Cortex of kidney (tissue), 1 donor: ENCODE measurements at places on chromosomes 16 and 17.

DNA sequence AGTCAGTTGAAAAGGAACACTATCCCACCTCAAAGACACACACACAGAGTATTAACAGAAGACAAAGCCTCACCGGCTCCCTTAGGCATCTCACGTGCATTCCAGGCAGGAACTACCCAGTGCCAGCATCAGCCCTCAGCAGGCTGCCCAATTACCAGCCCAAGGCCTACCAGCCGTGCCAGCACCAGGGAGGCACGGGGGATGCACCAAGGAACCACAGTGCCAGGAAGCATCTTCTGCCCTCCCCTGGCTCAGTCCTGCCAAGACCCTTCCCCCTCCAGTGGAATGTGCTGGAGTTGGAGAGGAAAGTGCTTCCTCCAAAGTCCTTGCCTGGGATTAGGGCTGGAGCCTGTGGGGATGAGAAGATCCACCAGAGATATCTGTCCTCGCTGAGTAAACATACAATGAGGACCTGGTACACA, 11.0 kb upstream of the KRT19 start:
- DNase-seq: no peak

GRCh38 chr16:89864527-89864820, 8.9 kb upstream of the TCF25 start:
- no peak for DNase-seq

- DNase-seq: no peak
Observed at GRCh38 chr16:76118344-76118743, 158.9 kb upstream of the CNTNAP4 start.

DNA sequence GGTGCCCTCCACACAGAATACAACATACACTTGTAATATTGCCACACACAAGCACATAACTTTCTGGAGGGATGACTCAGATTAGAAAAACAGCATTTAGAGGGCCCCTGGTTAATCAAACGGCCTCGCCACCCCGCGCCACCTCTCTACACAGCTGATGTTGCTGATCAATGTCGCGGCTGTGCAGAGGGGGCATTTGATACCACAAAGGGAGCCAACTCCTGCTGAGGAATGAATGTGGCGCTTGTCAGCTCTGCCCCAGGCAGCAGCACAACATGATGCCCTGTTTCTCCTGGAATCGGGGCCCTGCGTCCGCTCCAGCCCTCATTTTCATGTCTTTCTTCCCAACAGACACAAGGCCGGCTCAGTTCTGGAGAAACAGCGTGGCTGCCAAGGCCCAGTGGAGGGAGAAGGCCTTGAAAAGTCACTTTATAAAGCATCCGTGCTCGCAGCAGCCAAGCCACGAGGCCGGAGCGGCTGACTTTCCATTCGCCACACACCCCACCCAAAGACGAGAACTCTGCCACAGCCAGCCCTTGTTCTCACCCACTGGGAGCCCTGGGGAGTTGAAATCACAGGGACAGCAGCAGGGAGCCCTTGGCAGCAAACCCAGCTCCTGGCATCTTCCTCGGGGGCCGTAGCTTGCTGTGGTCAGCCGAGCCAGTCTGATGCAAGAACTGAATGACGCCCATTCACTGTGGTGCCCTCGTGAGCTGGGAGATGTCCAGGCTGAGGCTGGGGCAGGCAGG, 65.6 kb downstream of the XYLT1 start:
- no peak for DNase-seq

DNA sequence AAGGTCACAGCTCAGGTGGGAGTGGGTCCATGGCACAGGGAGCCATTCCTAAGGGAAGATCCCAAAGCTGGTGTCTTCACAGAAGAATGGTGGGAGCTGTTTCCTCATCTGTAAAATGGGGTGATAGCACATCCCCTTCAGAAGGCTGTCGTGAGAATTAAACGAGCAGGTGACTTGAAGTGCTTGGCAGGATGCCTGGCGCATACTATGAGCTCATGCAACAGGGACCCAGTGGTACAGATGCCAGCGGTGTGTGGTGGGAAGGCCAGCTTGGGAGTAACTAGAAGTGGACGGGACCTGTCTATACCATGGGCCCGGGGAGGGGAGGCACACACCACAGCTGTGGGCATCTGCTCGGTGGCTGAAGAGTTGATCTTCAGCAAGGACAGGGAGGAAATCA, 189.3 kb upstream of the TNRC6C start:
- no peak for DNase-seq

DNA sequence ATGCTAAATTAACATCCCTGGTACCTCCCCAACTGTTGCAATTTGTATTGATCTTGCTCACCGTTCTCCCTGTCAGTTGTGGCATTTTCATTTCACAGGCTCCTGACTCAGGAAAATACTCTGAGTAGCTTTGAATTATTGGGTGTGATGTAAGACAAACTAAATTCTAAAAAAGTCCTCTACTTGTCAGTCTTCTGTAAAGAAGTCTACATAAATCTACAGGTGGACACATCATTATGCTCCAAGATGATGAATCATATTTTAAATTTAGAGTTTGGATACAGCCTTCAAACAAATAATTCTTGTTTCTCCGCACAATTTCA, 47.2 kb downstream of the MARCHF10 start:
- no peak for DNase-seq

GRCh38 chr17:79878329-79878947, 39.2 kb upstream of the CBX4 start:
- DNase-seq: no peak

DNA sequence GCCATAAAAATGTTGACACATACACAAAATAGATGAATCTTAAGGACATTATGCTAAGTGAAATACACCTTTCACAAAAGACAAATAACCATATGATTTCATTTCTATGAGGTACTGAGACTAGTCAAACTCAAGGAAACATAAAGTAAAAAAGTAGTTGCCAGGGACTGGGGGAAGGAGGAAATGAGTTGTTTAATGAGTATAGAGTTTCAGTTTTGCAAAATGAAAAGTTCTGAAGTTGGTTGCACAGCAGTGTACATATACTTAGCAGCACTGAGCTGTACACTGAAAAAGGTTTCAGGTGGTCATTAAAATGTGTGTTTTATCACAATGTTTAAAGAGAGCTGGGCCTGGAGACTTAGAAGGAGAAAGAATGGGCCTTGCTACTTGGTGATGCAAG, 4.7 kb upstream of the SLC13A2 start:
- no peak for DNase-seq

- DNase-seq: no peak
Observed at GRCh38 chr17:45223539-45224528, 2.1 kb downstream of the FMNL1 start.

GRCh38 chr17:69764146-69764545, 310.9 kb upstream of the KCNJ16 start:
- no peak for DNase-seq

GRCh38 chr17:70313086-70313852, 143.9 kb downstream of the KCNJ2 start:
- DNase-seq: no peak

GRCh38 chr16:3607161-3607560, 4.2 kb downstream of the SLX4 start:
- no peak for DNase-seq

GRCh38 chr16:61763991-61764390, 272.2 kb downstream of the CDH8 start:
- no peak for DNase-seq

DNA sequence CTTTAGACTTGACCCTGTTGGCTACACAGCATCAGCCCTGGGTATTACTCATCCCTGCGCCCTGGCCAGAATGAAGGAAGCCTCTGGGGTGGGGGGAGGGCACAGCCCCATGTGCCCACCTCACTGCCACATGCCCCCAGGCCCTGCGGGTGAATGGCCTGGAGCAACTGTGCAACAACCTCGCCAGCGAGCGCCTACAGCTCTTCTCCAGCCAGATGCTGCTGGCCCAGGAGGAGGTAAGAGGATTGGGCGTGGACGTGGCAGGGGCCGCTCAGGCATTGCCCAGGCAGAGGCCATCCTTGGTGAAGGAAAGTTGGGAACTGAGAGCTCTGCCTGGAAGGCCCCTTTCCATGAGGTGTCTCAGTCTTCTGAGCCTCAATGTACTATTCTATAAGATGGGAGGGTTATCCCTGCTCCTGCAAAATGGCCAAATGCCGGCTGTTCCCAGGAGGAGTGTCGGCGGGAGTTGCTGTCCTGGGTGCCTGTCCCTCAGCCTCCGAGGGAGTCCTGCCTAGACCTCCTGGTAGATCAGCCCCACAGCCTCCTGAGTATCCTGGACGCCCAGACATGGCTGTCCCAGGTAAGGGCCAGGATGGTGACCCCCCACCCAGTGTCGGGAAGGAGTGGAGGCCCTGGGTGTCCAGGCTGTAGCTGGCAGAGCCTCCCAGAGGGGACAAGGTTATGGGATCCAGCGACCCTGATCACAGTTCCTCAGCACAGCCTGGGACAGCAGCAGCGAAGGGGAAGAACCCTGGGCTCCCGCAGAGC, 8.9 kb downstream of the MYO15B start:
- DNase-seq: no peak

DNA sequence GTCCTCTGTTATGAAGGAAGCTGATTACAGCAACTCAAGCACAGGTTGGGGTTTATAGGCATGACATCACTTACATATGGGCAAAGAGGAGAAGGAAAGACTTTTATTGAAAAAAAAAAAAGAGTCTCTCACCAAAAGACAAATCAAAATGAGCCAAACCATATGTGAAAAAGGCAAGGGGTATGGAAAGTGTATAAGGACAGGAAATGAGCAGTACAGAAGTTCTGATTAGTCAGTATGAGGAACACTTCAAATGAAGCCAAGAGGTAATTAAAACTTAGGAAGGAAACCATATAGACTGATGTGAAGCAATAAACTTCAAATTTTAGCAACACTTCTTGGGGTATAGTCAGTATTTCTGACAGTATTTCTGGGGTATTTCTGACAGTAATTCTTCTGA, 1372.6 kb downstream of the CDH11 start:
- DNase-seq: no peak

DNA sequence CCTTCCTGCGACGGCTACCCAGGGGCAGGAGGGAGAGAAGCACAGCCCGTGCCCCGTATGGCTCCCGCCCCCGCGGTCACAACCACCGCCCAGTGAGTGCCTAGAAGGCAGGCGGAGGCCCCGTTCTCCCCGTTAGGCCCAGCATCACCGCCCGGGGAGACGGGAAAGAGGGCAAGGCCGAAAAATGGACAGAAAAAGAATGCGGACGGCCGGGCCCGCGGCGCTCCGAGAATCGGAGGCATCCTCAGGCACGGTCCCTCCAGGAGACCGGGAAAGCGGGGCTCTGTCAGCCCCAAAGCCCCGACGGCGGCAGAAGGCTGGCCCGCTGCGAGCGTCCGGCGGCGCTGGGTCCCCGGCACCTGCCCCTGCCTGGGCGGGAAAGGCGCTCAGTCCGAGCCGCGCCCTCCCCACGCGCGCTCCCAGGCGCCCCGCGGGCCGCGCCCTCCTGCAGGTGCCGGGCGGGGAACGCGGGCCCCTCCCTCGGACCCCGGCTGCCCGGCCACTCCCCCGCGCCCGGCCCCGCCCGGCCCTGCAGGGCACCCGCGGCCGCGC, 407 bp downstream of the MCRIP1 start:
- DNase-seq: no peak

GRCh38 chr17:42441371-42442195, 17.1 kb upstream of the ATP6V0A1 start:
- DNase-seq: no peak

GRCh38 chr17:65913326-65913850, 278.5 kb downstream of the CEP112 start:
- DNase-seq: no peak

GRCh38 chr17:38984666-38985065, 17.5 kb upstream of the FBXO47 start:
- DNase-seq: no peak

DNA sequence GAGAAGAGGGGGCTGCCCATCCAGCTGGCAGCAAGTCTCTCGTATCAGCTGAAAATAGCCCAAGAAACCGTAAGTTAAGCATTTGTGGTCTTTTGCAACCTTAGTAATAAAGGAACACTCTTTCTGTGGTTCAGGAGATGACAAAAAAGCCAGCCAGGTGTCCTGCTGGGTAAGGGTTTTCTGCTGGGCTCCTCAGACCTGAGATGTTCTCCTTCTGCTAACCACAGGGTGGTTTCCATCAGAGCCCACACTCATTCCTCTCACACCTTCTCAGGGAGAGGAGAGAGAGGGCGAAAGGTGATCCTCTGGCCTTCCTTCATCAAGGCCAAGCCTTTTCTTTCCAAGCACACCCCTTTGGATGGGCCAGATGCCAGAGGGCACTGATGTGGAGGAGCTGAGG, 70.7 kb downstream of the TEX14 start:
- DNase-seq: no peak

DNA sequence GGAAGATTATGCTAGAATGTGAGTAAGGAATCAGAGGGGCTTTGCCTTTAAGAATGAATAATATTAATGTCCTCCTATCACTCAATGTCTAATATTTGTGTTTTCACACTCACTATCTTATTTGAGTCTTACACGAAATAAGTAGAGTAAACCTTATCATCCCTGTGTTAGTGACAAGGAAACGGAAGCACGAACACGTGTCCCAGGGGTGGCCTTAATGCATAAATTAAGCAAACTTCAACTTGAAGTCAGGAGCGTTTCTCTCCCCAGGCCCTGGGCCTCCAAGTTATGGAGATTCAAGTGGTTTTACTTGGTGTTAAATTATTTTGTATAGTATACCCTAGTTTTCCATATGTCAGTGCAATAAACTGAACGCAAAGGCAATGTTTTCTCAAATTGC, 96.0 kb downstream of the WDR59 start:
- DNase-seq: no peak

DNA sequence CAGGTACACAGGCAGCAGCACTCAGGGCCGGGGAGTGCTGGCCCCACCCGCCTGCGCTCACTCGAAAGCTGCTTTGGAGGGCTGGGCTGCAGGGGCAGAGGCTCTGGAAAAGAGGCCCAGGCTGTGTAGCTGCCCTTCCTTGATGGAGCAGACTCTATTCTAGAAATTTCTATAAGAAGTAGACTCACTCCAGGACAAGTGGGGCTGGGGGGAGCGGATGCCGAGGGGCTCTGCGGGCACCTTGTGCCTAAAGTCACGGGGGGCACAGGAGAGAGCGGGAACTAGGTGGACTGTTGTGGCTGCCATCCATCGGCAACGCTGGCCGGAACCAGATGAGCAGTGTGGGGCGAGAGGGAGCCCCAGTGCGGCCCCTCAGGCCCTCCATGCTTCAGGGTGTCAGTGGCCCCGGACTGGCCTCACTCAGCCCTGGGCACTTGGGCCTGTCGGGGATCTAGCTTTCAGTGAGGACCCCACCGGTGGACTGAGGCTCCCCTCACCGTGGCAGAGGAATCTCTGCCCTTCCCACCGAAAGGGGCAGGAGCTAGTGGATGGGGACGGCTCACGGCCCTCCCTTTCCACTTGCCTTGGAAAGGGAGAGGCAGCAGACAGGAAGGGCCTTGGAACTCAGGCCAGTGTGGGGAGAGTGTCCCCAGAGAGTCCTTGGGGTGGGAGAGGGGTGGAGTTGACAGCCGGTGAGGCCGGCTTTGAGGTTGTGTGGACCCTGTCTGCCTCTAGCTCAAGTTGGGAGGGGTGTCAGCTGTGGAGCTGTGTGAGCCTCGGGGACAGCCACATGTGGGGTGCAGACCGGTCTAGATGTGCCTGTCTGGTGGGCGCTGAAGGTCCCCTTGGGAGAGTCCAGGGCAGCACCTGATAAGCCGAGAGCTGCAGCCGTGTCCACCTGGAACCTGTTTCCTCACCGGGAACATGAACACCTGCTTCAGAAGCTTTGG, 16.6 kb downstream of the ENDOV start:
- no peak for DNase-seq
